NCI-H2081 (cell line): ENCODE measurements at places on chromosomes 6 and 20.
A peak's percentile ranks its signal among the peaks of the same experiment; 100 is the strongest.

GRCh38 chr6:105881608-105882007 is 204.5 kb upstream of the PRDM1 start:
- no peak for DNase-seq

DNA sequence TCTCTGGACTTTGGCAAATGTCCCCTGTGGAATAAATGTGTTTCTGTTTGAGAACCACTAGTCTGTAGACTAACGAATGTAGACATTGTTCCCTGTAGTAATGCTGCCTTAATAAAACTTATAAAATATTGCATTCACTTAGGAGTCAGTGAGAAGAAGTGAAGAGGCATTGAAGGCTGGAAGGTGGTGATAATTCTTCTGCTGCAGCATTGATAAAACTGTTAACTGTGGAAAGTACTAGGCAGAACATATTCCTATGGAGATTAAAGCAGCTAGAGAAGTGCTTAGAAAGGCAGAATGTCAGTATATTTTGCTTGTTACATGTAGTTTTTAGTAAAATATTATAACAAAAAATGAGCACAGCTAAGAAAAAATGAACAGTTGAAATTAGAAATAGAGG is 4.8 kb downstream of the PGK2 start:
- DNase-seq = no peak

DNA sequence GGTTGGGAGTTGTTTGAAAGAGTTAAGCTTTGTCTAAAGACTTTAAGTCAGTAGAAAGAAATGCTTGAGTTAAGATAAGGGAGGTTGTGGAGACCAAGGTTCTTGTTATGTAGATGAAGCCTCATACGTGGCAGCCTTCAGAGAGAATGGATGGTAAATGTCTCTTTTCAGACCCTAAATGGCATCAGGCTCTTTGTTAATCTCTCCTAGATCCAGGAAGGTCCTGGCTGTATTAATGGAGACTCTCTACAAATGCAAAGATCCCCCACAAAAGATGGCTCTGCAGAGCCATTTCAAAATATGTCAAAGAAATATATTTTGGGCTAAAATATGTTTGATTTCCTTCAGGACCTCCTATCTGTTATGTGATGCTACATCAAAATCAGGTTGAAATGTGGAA is 161.6 kb downstream of the ADAT2 start:
- DNase-seq = no peak

- DNase-seq = no peak
These were observed 13.7 kb downstream of the PXT1 start for GRCh38 chr6:36428911-36429310.

DNA sequence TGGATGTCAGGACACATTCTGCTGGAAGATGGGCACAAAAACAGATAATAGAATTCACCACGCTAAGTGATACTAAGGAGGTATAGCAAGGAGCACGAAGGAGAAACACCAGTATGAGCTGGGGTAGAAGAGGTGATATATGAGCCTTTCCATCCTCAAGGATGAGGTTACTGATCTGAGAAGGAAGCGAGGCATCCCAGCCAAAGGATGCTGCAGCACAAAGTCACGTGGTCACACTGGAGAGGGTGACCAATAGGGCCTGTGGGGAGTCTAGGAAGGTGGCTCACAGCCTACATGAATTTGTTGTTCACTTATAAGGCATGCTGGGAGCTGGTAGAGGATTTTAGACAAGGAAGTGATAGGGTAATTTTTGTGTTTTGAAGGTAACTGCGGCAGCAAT is 1.4 kb downstream of the GINS1 start:
- DNase-seq = no peak

DNA sequence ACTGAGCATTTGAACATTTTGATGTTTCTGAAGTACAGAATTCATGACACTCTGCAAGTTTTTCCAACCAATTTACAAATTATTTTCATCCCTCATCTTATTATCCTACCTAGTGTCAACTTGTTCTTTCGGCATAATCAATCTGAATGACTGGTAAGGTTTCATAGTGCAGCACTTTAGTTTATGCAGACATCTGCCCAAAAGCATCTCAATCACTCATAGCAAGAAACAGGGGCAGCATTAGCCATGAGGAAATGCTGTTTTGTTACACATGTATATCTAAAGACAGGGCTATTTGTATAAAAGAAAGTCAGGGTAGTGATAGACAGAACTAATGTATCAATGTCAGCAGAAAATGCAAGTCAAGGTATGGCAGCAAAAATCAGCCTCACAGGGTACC is 378.1 kb upstream of the AGPAT4 start:
- no peak for DNase-seq

- peak; percentile 12 for DNase-seq
These were observed 173.5 kb upstream of the SNX9 start for GRCh38 chr6:157649311-157650260.

DNA sequence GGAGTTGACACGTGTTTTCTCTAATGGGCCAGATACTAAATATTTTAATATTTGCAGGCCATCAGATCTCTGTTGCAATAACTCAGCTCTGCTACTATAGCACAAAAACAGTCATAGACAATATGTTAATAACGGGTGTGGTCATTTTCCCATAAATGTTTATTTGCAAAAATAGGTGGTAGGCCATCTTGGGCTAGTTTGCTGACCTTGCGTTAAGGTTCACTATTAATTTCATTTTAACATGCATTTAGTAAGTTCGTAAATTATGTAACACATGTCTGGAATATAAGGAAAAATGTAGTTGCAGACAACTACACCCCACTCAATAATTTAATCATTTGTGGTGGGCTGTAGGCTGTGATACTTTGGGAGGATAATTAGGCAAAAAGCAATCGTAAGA is 577.8 kb downstream of the PKHD1 start:
- no peak for DNase-seq
